ENCODE measurements at places on chromosomes 7 and 10. TPM values are rescaled to one million over a fixed set of nuclear protein-coding genes. Genes with fewer than 3 reads are reported as not detected.

GRCh38 chr10:128382225-128382624, 256.0 kb upstream of the MKI67 start:
- H3K4me3 ChIP-seq = no peak overlapping the region
- H3K36me3 ChIP-seq = no peaks in the 10 kb centered on the region
- no peak for DNase-seq
- H3K27me3 ChIP-seq = no peaks in the 10 kb centered on the region
- no peak overlapping the region for H3K27ac ChIP-seq

DNA sequence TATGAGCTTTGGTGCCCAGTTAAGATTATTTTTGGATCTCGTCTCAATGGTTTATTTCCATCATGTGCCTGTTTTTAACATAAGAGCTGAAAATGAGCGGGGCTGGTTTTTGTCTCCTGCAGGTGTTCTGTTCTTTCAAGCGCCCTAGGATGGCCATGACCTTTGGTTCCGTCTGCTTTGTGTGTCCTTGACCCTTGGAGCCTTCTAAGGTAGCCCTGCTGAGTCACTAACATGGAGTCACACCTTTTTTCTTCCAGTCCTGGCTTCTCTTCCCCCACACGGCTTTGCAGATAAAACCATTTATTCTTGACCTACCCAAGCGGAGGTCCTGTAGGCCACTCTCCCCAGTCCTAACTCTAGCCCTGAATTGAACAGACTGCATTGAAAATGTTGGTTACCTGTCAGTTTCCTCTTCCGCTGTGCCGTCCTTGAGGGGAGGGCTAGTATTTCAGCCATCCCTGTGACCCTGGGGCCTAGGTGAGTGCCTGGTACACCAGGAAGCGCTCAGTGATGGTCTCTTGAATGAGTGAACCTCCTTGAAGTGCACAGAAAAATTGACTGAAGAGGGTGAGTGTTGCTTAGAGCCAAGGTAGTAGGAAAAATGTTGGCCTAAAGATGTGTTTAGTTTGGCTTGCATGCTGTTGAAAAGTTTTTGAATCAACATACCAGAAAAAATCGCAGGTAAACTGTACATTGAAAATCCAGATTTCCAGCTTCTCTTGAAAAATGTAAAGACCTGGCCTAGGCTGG, 48.0 kb downstream of the CAMK1D start:
- DNase-seq = no peak
- H3K4me1 ChIP-seq = no peaks in the 10 kb centered on the region
- no peaks in the 10 kb centered on the region for H3K36me3 ChIP-seq
- no peak overlapping the region for H3K4me3 ChIP-seq
- H3K27me3 ChIP-seq = no peaks in the 10 kb centered on the region

DNA sequence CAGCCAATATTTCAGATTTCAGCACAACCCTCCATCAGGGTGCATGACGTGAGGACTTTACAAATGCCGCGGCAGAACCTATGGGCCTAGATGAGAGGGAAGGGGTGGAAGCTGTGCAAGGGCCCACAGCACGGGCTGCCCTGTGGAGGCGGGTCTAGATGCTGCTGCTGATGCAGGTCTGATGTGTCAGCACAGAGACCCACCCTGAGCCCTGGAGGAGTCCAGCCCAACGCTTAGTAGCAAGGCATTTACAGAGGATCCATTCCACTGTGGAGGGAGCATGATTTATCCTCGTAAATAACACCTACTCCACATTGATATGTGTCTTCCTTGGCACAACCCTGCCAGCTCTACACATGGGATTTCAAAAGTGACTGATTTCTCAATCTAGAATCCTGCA, 48.5 kb downstream of the MYL10 start:
- H3K27me3 ChIP-seq = no peaks in the 10 kb centered on the region
- DNase-seq = no peak
- H3K27ac ChIP-seq = no peak overlapping the region
- H3K4me3 ChIP-seq = no peak overlapping the region
- no peaks in the 10 kb centered on the region for H3K4me1 ChIP-seq

GRCh38 chr10:55410415-55410885, 609.4 kb upstream of the PCDH15 start:
- no peak overlapping the region for H3K4me3 ChIP-seq
- H3K4me1 ChIP-seq = no peaks in the 10 kb centered on the region
- H3K36me3 ChIP-seq = no peaks in the 10 kb centered on the region
- DNase-seq = no peak
- H3K27me3 ChIP-seq = no peaks in the 10 kb centered on the region

CYP2C19 gene
- not detected for total RNA-seq

Data from uterus (tissue), 4 donors.